ENCODE measurements at places on chromosomes 7 and 10. TPM values are rescaled to one million over a fixed set of nuclear protein-coding genes. Genes with fewer than 3 reads are reported as not detected.

DNA sequence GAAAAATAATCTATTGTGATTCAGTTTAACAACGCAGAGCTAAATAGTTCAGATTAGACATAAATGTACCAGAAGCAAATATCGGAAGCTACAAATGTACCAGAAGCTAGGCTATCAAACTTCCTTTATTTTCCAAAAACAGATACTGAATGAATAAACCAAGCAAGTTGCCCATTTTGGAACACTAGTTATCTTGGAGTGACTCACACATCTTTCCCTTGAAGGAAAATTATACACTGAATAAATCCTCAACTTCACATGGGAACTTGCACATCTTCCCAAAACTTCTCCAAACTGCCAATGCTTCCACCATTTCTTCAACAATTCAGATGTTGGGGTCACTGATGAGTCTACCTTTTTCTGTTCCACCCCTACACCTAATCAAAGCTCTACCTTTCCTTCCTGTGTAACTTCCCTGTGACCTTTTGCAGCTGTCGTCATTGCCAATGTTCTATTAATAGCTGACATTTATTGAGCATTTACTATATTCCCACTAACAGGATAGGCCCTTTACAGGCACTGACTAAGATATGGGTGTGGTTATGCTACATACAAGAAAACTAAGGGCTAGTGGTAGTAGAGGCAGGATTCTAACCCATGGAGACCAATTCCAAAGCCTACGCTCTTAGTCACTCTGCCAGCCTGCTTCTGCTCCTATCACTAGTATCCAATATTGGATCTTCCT, 22.7 kb downstream of the RELN start:
- no peak for DNase-seq

DNA sequence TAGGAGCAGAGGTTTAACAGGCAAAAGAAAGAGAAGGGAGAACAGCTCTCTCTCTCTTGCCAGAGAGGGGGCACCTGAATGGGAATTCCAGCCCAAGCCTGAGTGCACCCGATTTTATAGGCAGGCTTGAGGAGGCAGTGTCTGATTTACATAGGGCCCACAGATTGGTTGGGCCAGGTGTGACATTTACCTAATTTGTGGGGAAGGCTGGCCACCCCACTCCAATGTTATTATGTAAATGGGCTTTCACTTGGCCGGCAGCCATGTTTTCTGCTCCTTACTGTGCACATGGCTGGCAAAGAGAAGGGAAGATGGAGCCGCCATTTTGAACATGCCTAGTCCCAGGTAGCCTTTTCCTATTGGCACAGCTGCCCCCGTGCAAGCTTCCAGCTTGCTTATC, 735.5 kb upstream of the AUTS2 start:
- no peak for DNase-seq

DNA sequence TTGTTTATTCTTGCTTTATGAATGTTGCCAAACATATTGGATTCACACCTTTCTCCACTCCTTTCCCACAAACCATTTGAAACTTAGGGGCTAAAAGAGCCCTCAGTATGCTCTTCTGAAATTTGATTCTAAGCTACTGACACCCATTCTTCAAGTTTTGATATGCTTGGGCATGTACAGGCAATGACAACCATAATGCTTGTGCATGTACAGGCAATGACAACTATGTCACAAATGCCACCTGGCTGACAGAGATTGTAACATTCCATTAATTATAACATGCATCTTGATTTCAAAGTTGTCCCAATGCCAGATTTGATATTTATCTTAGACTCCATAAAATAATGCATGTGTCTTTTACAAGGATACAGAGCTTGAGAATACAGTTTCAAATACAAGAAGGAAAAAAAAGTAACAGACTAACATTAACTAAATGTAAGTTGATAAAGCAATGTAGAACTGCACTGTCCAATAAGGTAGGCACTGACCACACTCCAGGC, 17.5 kb upstream of the CDK1 start:
- DNase-seq = no peak

DNA sequence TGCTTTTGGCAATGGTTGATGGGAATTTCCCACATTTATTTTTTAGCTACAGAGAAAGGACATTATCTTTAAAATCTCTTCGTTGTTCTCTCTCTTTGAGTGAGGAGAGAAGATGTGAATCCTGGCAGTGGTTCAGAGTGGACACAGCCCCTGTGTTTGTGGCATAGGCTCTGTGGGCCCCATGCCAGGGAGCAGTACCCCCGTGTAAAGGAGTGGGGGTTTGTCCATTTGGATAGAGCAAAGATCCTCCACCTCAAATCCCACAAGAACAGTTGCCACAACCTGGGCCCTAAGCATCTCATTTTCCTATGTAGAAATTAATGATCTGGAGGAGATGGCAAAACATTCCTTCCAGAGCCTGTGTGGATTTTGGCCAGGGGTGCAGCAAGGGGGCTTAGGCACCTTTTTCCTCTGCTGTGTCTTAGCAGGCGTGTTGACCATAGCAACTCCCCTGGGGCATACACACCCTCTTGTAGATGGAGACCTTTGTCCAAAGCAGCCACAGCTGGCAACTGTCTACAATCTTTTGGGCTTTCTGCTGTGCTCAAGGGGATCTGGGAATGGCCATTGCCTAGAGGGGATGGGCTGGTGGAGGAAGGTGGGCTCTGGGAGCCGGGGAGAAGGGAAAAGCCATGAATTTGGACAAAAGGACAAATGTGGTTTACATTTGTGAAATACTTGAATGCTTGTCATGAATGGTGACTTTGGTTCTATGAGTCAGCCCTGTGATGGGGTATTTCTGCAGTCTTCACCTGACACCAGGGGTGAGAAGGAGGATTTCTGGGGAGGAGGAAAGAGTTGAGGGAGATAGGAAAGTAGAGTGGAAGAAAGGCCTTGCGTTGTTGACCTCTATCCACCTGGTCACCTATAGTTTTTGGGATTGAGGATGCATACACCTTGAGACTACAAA, 92.0 kb downstream of the TCF7L2 start:
- DNase-seq = peak; percentile 50

The TAS2R39 gene
- not detected for total RNA-seq

The FGFBP3 gene
- total RNA-seq = 0.16 TPM

The DDX56 gene
- 38.2 TPM for total RNA-seq

The LRIT1 gene
- not detected for total RNA-seq

All from sigmoid colon (tissue), 7 donors.